ENCODE measurements at places on chromosomes 16 and 17.
A peak's percentile ranks its signal among the peaks of the same experiment; 100 is the strongest.

DNA sequence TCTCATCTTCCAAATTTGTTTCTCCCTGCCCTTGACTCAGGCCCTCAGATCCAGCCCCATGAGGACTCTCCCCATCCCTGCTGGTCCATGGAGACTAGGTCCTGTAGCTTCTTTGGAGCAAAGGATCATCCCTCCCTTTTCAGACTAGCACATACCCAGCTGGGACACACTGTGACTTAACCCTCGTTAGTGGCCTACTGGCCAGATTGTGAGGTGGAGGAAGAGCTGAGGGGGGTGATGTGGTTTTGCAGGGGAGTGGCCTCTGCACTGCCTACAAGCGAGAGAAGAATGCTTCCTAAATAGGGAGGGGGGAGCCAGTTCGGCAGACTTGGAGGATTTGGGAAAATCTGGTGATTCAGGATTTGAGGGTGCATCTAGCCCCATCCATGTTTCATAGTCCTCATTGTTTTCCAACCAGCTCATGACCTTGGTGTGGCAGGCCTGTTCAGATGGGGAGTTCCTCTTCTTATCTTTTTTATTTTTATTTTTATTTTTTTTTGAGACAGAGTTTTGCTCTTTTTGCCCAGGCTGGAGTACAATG is 47.8 kb upstream of the SLC47A1 start:
- DNase-seq, result no peak

- DNase-seq, result no peak
Observed at GRCh38 chr16:52547004-52547833, at the start of gene TOX3. Gene TOX3, minus strand, starts transcription at chr16:52547143. Its CDS starts 420 bp downstream, at chr16:52546723.

- DNase-seq, result no peak
Observed at GRCh38 chr17:41511716-41512115, 6.3 kb upstream of the KRT13 start.

DNA sequence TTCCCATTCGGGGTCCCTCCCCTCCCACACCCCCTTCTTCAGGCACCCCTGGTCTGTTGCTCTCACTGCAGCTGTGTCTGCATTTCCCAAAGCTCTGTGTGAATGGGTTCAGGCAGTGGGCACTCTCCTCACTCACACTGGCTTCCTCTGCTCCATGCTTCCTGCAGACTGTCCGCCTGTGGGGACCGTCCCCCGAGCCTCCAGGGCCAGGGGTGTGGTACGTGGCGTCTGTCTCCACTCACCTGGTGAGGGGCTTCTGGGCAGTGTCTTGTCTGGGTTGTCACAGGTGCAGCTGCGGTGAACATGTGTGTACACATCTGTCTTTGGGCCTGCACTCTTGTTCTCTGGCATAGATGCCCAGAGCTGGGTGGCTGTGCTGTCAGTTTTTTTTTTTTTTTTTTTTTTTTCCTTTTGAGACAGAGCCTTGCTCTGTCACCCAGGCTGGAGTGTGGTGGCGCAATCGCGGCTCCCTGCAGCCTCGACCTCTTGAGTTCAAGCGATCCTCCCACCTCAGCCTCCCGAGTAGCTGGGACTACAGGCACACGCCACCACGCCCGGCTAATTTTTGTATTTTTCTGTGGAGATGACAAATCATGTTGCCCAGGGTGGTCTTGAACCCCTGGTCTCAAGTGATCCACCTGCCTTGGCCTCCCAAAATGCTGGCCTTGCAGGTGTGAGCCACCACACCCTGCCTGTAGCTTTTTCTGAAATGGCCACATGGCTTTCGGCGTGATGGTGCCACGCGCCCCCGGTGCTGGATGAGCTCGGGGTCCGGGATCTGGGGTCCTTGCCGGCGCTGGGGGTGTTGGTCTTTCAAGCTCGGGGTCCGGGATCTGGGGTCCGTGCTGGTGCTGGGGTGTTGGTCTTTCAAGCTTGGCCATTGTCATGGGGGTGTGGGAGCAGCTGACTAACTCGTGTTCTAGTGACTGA is 56.5 kb upstream of the ZNF750 start:
- DNase-seq, result no peak

GRCh38 chr17:69175262-69175624 is 33.5 kb upstream of the ABCA6 start:
- DNase-seq, result no peak

DNA sequence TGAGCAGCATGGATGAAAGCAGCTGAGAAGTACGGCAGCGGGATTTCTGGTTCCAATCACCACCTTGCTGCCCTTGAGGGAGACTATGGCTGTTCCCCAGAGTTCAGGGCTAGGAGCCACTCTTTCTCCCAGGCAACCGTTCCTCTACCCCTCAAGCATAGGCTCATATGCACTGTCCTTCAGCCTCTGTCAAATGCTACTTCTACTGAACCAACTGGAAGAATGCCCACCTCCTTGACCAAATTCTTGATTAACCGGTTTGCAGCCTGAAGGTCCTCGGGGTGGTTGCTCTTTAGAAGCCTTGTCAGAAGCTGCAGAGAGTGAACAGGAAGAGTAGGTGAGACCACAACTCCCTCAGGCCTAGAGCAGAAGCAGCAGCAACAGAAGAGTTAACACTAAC is 23.8 kb downstream of the GGA2 start:
- DNase-seq, result no peak

- no peak for DNase-seq
Observed at GRCh38 chr16:80604600-80605355, 64.0 kb downstream of the DYNLRB2 start.

DNA sequence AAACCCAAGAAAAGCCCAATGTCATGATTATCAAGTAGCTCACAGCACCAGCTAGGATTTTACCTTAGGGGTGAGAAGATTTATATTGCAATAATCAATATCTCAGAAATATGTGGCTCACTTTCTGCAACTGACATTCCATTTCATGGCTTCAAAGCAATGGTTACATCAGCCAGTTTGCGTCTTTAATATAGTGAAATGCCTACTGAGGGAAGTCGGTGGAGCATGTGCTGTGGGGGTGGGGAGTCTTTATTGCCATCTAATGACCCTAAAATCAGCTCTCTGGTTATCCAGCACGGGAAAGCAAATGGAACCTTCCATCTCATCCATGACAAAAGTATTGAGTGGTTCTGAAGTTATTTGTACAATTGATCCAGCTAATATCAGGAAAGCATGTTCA is 395.5 kb downstream of the CA10 start:
- DNase-seq, result no peak

GRCh38 chr16:19132898-19133297 is 19.1 kb downstream of the ITPRIPL2 start:
- no peak for DNase-seq

DNA sequence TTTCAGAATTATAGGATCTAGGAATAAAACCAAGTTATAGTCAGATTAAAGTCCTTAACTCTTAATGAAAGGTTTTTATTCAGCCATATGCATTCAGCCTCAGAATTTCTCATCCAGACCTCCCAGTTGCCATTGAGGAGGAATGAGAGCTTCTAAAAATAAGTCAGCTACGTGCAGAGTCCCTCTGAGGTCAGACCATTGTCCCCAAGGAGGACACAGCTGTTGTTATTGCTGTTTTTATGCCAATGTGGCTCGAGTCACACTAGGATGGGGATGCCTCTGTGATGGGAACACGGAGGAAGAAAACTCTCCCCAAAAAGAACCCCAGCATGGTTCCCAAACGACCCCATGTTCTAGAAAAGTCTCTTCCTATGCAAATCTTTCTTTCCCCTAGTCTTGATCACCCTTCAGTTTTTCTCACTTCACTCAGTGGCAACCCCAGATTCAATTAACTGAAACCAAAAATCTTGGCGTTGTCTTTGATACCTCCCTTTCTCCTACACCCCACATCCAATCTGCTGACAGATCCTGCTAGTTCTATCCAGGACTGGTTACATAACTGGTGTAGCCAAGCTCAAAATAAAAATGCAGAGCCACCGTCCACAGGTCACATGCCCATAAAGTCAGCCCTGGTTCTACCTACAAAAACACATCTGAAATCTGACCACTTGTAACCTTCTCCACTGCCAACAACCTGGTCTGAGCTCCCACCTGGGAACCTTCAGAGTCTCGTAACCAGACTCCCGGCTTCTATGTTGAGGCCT is 138.2 kb upstream of the ERCC4 start:
- no peak for DNase-seq

DNA sequence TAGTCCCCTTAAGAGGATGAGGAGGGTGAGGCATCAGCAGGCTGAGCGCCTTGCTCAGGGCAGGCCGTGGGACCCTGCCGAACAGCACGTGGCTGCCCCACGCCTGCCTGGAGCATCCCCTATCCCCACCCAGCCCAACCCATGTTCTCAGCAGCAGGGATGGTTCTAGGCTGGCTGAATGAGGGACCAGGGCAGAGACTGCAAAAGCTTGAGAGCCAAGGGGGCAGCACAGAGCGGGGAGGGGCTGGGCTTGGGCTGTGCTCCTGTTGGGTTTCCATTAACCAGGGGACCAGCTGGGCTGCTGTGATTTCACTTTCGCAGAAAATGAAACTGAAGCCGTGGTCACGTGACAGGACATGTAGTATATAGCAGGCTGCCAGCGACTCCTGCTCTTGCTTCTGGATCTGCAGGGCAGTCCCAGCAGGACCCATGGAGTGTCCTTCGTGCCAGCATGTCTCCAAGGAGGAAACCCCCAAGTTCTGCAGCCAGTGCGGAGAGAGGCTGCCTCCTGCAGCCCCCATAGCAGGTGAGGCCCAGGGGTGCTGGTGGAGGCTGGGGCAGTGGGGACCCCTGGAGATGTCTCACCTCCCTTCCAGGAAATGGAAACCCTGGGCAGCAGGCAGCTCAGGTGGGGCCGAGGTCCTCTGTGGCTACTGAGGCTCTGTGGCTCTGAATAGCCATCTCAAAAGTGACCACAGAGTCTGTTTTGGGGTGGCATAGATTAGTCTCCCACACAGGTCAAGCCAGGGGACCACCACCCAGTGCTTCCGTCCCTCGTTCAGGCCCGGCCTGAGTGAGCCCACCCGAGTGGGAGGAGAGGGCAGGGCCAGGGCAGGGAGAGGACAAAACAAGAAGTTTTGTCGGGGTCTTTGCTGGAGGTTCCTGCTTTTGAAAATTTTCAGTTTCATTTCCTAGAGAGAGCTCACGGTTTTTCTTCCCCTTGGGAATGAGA is 2.9 kb downstream of the RNF213 start:
- DNase-seq, result no peak

DNA sequence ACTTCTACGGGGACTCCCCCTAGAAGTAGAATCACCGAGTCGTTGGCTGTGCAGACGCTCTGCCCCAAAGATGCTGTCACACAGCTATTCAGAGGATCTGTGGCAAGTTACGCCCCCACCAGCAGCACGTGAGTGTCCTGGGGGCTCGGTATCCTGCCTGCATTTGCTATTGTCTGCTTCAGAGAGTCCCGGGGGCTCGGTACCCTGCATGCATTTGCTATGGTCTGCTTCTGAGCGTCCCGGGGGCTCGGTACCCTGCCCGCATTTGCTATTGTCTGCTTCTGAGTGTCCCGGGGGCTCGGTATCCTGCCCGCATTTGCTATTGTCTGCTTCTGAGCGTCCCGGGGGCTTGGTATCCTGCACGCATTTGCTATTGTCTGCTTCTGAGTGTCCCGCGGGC is 23.8 kb upstream of the ZNF469 start:
- DNase-seq, result no peak

DNA sequence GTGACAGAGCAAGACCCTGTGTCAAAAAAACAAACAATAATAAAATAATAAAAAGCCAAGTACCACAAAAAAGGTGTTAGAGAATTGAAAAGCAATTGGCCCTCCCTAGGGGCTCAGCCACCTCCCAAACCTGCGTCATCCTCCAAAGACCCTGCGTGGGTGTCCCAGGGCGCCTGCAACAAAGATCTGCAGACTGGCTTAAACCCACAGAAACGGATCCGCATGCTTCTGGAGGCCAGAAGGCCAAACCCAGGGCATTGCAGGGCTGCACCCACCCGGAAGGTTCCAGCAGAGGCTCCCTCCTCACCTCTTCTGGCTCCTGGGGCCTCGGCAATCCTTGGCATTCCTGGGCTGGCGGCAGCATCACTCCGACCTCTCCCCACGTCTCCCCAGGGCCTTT is 1.5 kb downstream of the ENPP7 start:
- no peak for DNase-seq

DNA sequence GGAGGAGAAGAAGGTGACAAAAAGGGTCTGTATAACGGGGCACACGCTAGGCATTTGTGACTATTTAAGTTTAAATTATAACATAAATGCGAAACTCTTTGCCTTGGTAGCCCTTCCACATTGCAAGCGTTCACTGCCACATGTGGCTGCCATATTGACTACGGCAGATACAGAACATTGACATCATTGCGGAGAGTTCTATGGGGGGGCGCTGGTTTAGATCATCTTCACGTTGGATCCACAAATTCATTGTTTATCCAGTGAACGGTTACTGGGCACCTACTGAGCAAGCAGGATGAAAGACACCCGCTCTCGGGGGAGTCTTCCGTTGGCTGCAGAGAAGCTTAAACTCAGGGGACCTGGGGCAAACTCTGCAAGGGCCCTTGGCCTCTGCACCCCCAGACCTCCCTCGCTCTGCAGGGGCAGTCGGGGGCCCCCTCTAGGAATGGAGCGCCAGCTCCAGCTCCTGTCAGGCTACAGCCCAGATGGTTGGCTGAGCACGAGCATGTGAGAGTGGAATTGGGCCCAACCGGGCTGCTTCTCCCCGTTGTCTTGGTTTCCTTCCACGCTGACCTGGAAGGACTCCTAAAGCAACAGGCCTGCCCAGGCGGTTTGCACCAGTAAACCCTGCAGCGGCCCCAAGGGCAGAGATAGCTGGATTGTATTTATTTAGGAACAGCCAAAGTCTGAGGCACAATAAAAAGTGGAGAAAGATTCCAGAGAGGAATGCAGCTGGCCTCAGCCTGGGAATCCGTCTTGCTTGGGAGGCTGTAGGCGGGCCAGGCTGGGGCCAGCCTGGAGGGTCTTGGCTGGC is 172.2 kb downstream of the SEC14L1 start:
- peak; percentile 34 for DNase-seq

DNA sequence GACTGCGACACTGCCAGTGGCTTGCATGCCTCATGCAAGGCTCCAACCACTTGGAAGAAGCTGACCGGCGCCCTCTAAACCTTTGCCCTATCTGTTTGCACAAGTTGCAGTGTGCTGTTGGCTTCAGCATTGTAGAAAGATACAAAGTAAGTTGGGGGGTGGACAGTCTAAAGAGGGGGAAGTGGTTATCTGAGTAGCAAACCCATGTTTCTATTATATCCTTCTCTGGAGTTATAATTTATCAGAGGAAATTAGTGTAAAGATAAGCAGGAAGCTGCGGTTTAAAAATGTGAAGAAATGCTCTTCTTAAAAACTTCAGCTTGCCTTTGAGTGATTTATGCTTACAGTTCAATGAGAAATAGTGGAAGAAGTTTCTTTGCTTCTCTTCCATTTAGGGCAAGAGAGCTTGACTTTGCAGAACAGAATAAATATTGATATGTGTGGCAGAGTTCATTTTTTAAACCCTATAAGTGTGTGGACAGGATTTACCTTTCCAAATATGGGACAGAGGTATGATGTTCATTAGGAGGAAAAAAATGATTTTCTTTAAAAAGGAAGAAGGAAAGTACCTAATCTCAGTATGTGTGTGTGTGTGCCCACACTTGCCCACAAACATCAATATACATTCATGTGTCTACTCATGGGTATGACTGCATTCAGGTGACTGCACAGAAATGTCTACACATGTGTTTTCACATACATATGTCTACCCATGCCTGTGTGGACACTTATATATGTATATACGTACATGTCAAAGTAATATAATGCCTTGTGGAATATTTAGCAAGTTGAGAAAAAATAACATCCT is 8.1 kb downstream of the AMZ2 start:
- DNase-seq, result no peak

Measured in NCI-H446 (cell line).